ENCODE measurements at places on chromosomes 12 and 14.

- no peak for DNase-seq
Observed at GRCh38 chr14:62187265-62187664, 425.0 kb downstream of the SNAPC1 start.

DNA sequence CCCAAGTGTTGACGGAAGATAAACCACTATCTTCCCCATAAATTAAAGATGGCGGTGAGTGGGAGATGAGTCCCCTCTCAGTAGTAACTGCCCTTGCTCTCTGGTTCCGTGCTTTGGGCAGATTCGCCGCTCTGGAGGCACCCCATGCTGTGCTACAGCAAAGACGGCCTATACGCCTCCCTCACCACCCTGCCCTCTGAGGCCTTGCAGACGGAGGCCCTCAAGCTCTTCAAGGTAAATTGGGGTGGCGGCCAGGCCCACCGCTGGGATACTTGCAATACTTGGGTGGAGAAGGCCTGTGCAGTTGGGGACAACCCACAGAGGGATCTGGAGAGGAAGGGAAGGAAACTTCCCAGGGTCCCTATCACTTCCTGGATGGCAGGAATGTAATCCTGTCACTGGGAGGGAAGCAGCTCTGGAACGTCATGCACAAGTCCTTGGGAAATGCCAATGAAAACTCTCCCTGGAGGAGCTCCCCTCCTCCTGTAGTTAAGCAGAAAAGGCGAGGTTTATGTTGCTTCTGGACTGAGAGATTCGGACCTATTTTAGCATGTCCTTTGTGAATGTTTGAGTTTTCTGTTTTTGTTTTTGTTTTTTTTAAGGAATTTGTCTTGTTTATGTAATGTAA is 22.8 kb downstream of the PIGH start:
- DNase-seq, result no peak

DNA sequence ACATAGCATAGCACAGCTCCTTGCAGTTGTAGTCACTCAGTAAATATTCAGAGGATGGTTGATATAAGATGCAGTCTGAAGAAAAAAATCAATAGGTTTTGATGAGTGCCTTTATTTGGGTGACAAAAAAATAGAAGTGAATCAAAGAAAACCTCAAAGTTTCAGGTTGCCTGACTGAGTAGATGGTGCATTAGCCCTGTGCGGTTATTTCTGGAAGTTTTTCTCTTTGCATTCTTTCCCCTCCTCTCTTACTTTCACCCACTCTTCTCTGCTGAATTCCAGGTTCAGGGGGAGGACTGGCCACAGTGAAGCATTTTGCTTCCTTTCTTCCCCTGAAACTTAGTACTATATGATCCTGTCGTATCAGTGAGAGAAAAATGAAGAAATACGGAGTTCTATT is 28.6 kb downstream of the TRHDE start:
- DNase-seq, result no peak

DNA sequence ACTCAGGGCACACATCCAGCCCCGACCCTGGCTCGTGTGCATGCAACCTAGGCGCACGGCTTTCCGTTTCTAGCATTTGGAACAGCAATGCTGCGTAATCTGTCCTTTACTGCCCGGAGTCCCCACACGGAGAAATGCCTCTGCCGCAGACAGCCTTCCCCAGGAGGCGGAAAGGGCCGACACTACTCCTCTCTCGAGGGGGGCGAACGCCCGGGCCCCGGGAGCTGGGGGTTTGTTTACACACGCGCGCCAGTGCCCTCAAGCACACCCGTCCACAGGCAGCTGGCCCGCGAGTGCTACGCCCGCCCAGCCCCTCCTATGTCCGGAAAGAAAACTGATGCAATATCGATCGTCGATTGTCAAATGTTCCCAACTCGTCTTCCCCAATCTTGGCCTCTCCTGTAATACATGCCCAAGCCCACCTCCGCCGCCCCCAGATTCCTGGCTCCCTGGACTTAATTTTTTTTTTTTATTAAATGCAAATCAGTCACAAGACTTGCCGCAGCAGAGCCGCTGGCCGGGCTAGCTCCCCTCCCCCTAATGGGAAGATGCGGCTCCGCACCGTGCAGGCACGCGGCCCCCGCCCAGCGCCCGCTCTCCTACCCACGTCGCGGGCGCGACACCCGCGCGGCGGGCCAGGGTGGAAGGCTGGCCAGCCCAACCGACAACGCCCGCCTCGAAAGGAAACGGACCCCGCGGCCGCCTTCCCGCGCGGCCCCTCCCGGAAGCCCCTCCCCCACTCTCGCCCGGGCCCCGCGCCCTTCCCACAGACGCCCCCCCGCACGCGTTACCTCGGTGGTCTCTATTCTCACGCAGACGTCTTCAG is 642 bp downstream of the SLC38A2 start:
- no peak for DNase-seq

DNA sequence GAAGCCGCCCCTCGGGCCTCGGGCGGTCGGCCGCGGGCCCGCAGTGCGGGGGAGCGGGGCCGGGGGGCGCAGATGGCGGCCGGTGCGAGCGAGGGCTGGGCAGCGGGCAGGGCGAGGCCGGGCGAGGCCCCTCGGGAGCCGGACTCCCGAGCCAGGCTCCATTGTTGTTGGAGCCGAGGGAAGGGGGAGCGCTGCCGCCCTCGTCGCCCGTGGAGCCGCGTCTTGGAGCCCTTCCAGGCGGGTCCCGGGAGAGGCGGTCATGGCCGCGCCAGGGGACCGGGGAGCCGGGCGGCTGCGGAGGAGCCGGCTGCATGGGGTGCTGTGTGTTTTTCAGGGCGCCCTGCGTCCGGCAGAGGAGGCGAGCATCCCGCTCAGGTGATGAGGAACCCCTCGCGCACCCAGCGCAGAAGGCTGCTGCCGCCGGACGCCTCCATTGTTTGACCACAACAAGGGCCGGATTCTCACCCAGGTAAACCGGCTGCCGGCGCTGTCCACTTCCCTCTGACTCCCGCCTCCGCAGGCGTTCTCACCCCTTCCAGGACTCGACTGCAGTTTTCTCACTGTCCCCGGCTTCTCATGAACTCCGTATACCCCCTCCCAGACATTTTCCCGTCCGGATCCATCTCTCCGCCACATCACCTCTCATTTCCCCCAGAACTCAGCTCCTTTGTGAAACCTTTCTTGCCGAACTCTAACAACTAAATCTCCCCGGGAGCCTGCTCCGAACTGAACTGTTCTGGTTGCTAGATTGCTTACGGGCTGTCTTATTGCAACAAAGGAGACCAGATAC is 732 bp downstream of the ZNF664 start:
- peak; percentile 13 for DNase-seq

- DNase-seq, result peak; percentile 65
Observed at GRCh38 chr14:92040431-92041051, 682 bp upstream of the TRIP11 start.

DNA sequence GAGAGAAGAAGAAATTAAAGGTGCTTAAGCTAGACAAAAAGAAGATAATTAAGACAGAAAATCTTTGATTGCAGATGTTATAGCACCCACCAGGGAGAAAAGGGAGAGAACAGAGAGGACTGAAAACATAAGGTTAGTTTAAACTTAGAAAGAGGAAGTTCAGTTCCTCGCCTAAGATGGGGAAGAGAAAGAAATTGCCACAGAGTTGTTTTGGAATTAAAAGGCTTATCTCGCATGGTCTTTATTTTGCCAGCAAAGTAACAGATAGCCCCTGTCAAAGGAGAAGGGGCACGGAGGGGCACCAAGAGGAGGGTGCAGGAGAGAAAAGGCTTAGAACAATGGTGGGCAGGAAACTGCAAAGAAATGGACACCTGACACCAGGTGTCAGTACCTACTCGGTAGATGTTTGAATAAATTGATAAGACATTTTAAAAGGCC is 17.8 kb upstream of the OXA1L start:
- peak; percentile 47 for DNase-seq

DNA sequence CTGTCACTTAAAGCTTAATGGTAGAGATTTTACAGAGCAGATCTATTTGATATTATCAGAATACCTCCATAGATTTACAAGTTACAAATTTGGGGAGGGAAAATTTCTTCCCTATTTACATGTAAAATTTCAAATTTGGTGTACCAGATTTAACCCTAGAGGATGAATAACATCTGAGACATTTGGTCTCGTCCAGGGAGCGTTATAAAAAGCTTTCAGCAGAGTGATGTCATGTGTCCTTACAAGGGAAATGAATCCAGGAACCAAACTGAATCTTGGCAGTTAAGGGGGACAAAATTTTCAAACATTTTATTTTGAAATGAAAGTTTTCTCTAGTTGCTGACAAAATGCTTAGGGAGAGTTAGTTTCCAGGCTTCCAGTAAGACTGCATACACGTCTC is 4.5 kb upstream of the CDK17 start:
- peak; percentile 45 for DNase-seq

DNA sequence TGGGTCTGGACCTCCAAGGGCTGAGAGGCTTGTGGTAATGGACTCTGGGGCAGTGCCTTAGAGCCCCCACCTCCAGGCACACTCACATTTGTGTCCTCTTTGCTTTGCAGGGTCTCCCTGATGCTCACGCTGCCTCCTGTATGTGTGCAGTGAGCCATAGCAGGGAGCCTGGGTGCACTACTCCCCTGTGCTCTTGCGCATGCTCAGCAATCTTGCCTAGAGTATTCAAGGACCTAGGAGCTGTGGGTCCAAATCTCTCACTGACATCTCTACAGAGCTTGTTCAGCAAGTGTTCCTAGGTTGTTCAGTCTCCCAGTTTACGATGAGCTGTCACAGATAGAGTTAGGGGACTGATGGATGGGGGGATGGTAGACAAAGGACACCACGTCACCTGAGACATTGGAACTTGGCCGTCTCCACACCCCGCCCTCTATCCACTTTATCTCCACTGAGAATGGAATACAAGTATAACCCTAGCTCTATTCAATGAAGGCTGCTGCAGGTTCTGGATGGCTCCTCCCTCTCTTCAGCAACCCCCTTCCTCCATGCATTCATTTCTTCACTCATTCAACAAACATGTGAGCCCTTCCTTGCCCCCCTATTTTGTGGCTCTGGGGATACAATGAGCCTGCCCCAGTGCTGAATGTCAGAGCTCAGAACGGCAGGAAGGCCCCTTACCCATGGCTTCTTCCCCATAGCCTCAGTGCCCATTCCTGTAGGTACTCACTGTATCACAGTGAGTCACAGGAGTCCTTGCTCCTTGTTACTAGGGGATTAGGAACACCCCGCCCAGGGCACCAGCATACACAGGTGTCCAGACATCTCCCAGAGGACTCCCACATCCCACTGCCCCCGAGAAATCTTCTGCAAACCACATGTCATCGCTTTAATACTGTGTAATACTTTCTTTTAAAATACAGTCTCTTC is 31.2 kb downstream of the FIGNL2 start:
- DNase-seq, result no peak

Measured in NAMALWA (cell line).